ENCODE measurements at places on chromosomes 2 and 18.

GRCh38 chr2:39621596-39621995, 44.1 kb upstream of the TMEM178A start:
- DNase-seq, result no peak

GRCh38 chr2:231174211-231174651, 24.2 kb upstream of the ARMC9 start:
- no peak for DNase-seq

DNA sequence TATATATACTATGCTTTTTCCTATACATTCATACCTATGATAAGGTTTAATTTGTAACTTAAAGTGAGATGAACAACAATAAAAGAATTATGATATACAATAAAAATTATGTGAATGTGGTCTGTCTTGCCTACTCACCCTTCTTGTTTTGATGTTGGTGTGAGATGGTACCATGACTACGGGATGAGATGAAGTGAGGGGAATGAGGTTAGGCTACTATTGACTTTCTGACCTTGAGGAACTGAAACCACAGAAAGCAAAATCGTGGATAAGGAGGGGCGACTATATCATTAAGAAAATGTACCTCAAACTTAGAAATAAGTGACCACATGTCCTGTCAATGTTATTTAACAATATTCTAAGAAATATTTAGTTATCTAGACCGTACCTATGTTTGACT, 103.9 kb upstream of the PPP1CB start:
- DNase-seq, result no peak

DNA sequence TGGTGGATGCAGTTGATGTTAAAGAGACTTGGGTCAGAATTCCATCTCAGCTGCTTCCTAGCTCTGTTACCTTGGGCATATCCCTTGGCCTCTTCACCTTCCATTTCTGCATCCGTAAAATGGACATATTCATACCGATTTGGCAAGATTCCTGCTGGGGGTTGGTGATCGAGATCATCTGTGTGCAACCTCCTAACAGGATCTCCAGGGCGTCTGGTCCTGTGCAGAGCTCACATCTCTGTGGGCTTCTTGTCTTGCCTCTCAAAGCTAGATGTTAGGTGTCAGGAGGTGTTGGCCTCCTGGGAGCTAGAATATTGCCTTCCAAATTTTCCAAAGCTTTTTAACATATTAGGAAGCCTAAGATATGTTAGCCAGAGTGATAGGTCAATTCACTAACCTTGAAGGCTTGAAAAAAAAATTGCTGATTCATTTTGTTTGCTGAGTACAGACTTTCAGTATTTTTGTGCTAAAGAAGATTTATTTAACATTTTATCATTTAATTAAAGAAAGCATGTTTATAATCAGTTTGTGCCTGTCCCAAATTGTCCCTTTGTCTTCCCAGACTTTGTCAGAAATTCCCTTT, 69.7 kb upstream of the ZNF516 start:
- no peak for DNase-seq

- DNase-seq, result no peak
Measured at GRCh38 chr2:50753234-50753633, 278.7 kb downstream of the NRXN1 start.

GRCh38 chr2:144666032-144666431, 146.1 kb upstream of the ZEB2 start:
- DNase-seq, result no peak

GRCh38 chr2:201151127-201151981, 31.6 kb upstream of the CASP10 start:
- DNase-seq, result peak; percentile 84

DNA sequence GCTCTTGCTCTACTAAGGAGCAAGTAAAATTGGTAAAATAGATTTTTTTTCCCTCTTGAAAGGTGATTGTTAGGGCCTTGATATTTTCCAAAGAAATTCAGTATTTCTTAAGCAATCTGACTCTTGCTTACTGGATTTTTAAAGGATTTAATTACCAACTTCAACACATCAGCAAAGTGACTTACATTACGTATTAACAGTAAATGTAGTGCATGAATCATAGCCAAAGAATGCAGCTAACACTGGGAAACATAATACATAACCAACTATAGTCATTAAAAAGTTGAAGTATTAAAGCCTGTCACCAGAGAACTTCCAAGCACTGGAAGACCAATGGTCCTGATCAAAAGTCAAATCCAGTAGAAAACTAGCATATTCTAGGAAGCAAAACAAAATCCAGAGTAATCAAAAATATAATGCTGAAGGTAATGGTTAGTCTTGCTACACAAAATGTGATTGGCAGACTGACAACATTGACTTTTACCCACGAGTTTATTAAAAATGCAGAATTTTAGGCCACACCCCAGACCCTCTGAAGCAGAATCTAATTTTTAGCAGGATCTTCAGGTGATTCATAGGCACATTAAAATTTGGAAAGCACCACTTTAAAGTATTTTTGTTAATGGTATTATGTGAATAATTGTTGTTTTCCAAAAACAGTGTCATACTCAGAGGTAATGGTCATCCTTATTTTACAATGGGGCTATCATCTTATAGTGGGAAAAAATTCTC, 31.8 kb upstream of the CAVIN2 start:
- DNase-seq, result peak; percentile 76

DNA sequence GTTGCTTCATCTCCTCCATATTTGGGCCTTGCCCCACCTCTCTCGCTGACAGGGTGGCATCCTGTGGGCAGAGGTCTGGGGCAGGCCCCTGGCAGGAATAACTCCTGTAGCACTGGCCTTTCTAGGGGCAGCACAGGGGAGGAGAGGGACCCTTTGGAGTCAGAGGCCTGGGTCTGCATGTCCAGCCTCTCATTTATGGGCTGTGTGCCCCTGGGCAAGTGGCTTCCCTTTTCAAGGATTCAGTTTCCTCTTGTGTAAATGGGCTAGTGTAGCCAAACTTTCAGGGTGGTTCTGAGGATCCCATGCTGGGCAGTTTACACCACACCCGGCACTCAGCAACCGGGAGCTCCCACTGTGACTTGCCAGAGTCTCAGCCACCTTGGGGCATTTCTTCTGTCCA, 23.4 kb downstream of the ADRA2B start:
- no peak for DNase-seq

DNA sequence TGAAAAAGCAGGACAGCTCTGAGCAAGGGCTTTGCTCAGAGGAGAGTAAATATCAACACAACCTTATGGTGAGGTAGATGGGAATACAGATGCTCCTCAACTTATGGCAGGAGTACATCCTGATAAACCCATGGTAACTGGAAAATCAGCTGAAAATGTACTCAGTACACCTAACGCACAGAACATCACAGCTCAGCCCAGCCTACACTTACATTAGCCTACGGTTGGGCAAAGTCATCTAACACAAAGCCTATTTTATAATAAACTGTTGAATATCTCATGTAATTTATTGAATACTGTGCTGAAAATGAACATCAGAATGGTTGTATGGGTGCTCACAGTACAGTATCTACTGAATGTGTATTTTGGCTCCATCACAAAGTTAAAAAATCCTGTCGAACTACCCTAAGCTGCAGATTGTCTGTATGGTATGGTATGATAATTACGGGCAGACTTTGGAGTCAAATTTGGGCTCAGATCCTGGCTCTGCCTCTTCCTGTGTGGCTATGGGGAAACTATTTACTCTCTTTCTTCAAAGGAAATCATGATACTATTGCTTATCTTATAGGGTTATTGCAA, 120.3 kb upstream of the LYPD1 start:
- no peak for DNase-seq

DNA sequence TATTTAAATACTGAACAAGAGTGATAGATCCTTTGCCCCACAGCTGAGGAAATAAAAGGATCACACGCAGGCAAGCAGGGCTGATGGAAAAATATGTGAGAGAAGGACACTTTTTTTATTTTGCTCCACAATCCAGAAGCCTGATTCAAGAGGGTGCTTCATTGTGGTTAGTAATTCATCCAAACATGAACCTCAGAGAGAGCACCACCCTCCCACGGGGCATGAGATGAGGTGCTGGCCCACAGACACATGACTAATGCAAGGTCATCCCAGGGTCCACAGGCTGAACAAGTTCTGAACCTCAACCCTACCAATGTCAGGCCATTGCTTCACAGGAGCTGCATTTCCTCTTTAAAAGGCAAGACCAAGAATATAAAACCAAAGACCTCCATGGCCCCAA, 239.6 kb downstream of the MREG start:
- DNase-seq, result no peak

- no peak for DNase-seq
Measured at GRCh38 chr18:604771-605170, 8.0 kb downstream of the CLUL1 start.

GRCh38 chr2:142290931-142291330, 160.1 kb upstream of the LRP1B start:
- DNase-seq, result no peak

- no peak for DNase-seq
Measured at GRCh38 chr2:31227711-31228125, 6.2 kb upstream of the EHD3 start.

DNA sequence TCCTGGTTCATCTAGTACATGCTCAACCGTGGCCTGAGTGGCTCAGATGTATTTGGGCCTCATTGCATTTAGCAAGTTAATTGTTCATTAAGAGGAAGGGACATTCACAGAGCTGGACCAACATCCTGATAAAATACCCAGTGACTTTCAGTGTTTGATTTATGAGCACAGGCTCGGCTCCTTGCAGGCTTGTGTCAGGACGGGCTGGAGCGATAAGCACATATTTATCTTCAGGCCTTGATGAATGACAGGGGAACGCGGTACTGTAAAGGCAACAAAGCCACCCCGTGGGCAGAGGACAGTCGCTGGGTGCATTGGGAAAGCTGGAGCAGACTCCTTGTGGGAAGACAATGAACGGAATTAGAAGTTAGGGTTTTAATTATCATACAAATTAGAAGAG, 548.6 kb upstream of the HS6ST1 start:
- no peak for DNase-seq

DNA sequence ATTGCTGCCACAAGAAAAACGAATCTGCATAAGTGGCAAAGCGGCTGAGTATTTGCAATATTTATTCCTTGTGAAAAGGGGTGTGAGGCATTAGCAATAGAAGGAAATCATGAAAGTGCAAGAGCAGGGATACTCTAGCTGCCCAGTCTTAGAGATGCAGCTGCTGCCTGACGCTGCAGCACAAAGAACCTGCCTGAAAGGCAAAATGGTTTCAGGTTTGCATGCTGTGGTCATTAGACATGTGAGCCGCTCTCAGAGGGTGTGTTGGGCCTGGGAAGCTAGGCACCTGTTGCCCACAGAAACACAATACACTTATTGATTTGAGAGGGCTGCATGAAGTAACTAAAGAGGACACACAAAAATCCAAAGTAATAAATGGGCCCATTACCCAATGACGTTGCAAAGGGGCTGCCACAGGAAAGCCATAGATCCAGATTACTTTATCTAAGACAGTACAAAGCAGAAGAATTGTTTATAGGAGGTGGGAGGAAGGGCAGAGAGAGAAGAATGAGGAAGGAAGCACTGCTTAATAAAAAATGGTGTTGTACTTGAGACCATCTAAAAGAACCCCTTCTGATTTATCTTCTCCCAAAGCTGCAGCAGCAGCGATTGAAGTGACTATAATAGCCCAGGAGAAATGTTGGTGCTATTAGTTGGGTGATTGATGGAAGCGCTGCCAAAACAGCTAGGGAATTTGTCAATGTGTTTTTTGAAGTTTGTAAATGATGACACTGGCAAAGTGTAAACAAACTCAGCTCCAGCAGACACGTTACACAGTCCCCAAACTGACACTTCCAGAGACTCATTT, 492.4 kb upstream of the ACVR2A start:
- no peak for DNase-seq

DNA sequence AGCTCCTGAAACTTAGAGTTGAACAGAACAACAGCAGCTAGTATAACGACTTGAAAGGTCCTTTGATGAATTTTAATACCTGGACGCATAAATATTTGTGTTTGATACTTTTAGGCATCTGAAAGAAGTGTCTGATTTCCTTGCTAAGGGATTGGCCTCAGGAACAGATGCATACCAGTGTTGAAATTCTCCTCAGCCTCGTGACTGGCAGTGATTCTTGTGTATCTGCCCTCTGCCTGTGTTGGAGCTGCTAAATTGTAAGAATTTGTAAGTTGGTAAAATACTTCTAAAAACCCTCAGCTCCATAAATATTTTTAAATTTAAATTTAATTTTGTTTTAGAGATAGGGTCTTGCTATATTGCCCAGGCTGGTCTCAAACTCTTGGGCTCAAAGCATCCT, 22.4 kb upstream of the SCYGR1 start:
- no peak for DNase-seq

DNA sequence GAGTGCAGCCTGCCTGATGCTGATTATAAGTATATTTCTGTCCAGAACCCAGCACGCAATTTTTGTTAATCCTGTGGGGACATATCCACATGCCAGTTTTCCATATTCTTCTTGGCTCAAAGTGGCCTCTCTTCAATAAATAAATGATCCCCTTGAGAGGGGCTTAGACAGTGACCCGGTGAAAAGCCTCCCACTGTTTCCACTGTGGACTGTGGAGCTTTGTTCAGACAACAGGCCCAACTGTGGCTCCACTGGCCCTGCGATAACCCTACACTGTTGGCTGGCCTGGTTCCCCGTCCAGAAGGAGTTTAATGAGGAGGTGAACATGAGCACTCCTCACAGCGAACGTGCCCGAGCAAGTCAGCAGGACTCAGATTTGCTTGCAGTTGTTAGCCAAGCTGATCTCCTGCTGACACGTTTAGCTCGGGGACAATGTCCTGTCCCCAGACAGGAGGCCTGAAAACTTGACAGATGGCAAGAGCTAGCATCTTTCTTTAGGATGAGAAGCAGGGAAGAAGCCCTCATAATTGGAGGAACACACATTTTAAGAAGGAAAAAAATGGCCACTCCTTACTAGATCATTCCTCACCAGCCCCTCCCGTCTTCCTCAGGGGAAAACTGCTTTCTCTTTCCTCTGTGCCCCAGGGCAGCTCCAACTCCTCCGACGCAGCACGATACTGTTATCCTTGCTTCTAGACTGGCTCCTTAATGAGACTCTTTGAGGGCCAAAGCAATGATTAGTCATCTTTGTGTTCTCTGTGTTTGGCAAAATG, 20.0 kb upstream of the MTCL1 start:
- no peak for DNase-seq

GRCh38 chr2:8548065-8548618, 133.7 kb upstream of the ID2 start:
- no peak for DNase-seq

DNA sequence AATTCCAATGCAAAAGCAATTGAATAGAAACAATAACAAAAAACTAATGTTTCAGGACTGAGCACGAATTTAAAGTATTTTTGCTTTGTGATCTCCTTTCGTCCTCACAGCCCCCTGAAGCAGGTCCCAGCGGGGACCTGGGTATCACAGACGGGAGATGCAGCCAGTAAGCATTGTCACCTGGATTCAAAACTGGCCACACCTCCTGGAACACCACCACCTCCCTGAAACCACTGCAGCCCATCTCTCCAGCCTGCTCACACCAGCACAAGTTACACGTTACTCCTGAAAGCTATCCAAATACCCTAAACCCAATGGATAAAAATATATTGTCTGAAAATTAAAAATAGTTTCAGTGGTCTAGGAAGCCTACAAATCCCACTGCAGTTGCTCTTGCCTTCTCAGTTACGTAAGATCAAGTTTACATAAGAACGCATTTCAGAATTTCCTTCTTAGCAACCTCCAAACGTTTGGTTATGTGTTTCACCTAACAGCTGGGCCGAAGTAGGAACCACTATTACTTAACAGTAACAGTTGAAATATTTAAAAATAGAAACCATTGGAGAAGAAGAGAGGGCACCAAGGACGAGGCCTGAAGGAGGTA, 178.0 kb downstream of the HDAC4 start:
- no peak for DNase-seq
